ENCODE measurements at places on chromosomes 4 and X.

DNA sequence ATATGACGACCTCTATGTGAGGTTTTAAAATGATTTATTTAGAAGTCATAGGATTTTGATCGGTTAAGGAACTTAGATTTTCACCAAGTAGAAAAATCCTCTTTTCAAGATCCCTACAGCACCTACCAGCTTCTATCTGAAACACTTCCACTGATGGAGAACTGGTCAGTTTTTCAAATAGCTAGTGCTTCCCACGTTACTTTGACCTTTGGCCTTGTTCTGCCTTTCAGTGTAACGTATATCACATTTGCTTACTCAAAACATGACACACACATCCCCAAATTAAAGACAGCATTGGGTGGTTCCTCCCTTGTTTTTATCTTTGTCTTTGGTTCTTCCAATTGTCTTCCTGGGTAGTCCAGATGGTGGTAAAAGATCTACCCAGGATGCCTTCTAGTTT lies 6.6 kb downstream of the LNX1 start:
- no peak for DNase-seq

GRCh38 chrX:112147206-112147605 lies 64.6 kb upstream of the TRPC5 start:
- DNase-seq: no peak

DNA sequence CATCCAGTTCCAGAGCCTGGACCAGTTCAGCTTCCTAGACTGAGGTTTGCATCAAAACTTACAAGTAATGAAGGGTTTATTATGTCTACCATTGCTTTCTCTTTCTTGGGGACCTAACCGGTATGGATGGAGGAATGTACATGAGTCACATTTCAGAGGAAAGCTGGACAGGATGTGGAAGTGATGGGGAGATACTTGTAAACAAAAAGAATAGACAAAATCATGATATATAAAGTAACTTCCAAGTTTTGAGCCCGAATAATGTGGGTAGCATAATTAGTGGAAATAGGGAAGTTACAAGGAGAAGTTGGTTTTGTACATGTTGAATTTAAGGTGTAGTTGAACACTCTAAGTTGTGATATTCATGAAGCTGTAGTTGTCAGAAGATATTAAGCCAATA lies 15.0 kb downstream of the FNIP2 start:
- DNase-seq: no peak

DNA sequence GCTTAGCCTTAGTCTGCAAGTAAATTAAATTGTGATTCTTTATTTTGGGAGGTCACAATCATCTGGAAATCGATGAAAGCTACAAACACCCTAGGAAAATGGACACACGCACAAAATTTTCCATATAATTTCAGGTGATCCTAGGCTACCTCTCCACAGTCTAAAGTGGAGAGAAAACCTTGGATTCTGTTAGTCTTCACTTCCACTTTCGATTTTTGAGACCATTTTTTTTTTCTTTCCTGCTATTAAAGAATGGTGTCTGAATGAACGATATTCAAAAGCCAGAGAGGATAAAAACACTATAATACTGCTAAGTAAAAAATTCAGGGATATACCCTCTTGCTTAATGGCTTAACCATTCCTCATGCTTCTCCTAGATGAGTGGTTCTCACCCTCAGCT lies 1.7 kb downstream of the FBXL5 start:
- DNase-seq: no peak

DNA sequence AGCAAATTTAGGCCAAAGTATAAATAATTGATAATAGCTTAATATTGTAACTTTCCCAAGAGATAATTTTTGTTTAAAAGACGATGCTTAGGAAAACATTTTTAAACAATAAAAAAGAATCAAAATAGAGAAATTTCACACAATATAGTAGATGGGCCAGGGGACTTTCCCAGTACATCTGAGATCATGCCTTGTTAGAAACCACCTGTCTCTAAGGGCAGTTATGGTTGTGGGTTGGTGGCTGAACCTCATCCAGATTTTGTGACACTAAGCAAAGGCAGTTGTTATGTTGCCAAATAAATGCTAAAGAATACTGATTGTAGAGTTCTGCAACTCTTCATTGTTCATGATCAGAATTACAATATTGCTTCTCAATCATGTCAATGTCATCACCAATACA lies 270.6 kb downstream of the BANK1 start:
- DNase-seq: no peak

- no peak for DNase-seq
Observed at GRCh38 chr4:167183036-167183435, 51.3 kb downstream of the SPOCK3 start.

DNA sequence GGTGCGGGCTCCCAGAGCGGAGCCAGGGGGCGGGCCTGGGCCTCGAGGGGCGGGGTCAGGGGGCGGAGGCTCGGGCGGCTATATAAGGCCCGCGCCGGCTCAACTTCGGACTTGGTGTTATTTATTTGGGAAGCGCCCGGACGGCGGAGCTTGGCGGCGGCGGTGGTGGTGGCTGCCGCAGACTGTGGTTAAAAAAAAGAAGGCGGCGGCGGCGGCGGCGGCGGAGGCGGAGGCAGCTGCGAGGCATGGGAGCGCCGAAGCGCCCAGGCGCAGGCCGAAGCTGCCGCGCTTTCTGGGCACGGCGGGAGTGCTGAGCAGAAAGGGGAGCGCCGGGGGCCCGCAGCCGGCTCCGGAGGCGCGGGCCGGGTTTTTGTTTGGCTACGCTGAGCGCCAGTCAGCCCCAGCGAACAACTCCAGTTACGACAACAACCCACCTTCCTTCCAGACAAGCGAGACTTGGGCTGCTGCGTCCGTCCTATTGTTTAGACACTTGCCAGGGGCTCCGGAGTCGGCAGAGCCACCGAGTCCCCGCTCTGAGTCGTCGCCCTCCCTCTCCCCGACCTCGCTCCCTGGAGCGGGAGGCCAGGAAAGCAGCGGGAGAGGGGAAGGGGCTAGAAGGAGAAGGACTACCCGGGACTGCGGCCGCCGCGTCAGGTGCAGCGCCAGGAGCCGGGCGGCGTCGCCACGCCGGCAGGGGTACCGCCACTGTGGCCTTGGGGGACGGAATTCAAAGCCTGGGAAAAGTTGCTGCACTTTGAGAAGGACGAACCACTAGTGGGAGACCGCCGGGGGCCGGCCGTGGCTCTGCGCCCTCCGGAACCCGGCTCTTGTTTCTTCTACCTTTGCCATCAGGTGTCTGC lies at the start of gene SLIT2:
Gene SLIT2 (plus strand): TSS at position 110 of the 860 bp plus-strand sequence. CDS start 1,911 bp downstream, outside the sequence.
- no peak for DNase-seq

- DNase-seq: no peak
Observed at GRCh38 chr4:152011469-152011868, 250.7 kb upstream of the GATB start.

DNA sequence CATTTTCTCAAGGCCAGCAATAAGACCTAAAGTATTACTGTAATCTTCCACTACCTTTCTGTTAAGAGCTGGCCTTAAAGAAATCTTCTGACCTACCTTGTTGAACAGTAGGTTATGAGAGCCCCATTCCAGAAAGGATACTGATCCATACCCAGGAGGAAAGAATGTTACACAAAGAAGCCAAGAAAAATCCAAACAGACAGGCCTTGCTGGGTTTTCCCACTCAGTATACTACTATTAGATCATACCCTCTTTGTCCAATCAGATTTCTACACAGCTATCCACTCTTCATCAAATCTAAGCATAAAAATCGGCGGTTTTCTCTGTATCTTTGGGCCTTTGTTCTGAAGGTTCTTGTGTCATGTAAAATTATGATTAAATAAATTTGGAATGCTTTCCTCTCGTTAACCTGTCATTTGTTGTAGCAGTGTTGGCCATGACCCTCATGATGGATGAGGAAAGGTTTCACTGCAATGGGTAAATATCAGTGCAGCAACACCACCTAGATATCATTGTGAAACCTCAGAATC lies 292.3 kb downstream of the ANKRD50 start:
- no peak for DNase-seq

DNA sequence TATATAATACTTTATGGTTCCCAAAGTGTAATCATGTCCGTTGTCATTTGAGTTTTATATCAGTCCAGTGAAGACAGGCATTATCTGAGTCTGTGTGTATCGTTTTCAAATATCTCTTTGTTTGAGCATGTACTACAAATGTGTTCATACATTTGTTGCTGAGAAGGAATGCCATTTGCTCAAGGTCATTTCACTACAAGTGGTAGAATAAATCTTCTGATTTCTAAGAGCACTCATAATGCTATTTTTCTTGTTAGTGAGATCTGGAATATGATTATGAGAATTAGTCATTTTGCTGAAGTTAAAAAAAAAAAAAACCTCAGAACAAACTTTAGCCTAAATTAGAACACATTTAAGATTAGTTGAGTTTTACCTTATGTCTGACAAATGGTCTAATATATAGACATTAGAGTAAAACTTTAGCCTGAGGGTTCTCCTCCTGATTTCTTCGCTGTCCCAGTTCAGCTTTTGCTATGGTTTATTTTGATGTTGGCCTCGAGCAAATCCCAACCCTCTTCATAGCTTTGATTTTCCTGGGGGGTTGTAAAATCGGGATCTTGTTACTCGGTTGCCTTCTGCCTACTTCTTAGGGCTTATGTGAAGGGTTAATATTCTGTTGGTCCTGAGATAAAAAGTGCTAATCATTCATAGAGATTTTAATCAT lies 87.1 kb downstream of the TMEM131L start:
- no peak for DNase-seq

DNA sequence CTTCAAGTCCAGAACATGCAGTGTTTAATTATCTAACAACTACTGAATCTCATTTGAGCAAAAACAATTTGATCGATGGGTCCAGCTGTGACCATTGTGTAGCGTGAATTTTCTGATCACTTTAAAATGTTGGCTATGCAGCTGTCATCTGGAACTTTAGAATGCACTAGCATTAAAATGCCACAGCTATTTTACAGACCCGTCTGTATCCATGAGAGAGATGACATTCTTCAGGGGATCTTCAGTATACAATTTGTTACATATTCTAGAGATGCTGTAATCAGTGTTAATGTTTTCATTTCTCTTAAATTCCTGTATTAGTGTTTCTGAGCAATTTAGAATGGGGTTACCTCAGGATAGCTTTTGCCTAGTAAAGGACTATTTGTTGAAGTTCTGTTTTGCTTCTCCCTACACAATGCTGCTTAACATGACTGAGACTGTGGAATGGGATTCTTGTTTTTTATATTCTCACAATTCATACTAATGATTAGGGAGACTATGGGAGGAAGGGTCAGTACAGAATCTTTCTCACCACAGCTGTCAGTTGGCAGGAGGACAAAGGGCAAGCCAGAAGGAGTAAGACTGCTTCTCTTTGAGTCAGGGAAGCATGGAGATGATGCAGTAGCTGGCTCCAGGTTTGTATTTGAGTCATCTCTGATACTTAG lies 13.2 kb upstream of the CTSO start:
- no peak for DNase-seq

DNA sequence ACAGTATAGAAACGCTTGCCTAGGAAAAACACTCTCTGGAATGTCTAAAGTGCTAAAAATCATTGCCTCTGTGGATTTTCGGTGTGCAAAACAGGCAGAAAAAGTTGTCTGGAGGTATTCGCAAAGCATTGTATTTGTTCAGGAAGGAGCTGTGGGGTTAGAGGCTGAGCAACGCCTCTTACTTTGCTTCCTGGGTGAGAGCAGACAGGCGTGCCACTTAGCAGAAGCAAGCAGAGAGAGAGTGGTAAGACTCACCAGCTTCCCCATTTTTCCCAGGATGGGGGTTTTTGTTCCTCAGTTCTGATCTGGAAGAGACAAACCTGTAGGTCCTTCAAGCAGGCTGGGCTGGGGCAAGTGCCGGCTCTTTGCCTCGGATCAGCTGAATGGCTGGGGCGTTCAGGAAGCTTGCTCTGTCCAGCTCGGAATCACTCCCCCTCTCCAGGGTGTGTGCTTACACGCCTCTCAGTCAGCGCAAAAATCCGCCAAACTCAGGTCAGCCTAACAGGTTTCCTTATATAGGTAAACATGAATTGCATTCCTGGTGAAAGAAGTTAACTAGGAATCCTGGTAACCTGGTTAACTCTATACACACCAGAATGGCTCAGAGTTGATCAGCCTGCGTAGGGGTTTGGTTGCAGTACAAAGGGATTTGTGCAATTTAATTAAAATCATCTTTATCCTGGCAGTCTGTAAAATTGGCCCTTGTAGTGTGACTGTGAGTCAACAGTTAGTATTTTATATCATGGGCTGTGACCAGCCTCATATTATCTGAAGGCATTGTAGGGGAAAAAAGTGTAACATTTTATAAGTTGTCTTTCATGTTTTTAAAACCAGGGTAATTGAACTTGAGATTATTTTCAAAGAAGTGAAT lies 213.1 kb upstream of the MID1 start:
- DNase-seq: no peak

GRCh38 chr4:175776217-175776616 lies 35.8 kb downstream of the GPM6A start:
- DNase-seq: no peak

DNA sequence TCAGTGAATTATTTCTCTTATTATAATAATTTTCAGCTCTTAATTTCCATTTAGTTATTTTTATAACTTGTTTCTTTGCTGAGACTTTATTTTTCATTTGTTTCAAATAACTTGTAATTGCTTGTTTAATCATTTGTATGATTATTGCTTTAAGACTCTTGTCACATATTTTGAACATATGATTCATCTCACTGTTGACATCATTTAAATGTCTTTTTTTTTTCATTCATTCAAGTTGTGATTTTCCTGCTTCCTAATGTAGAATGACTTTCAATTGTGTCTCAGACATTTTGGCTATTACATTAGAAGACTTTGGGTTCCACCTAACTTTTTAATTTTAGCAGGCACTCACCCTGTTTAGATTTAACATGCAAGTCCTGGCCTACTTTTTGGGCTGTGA lies 234.8 kb upstream of the DIPK2B start:
- DNase-seq: no peak

DNA sequence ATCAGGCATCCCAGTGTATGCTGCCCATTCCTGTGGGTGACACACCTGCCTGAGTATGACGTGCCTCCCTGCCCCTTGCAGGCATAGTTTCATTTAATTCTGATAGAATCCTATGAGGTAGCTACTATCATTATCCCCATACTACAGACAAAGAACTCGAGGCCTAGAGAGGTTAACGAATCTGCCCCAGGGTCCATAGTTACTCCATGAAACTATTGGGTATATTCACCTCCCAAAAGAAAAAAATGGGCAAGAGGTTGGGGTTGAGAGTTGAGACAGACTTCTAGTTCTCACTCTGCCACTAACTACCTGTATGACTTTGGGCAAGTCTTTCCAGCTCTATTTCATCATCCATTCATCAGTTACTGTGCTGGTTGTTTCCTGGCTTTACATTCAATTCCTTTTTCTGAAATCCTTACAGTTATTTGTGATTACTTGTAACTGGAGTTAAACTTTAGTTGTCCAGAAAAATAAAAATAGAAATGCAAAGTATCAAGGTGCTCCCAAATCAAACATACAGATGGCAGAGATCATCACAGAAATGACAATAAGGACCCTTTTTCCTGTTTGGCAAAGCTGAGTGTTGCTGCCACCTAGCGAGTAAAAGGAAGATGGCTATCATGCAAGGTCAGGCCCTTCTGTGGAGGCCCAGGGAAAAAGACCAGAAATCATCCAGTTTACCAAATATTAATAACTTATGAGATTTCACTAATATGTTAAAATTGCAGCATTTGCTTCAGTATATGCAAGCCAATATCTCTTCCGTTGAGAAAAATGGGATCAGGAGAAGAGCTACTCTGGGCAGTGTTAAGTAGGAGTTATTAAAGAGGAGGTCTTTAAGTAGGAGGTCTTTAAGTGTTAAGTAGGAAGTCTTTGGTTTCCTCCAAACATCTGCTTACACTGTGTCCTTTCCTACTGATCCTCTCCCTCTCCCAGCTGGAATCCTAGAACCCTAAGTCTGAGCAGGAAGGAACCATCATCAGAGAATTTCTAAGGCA lies 17.1 kb upstream of the MAP7D3 start:
- no peak for DNase-seq

- DNase-seq: no peak
Observed at GRCh38 chr4:8506373-8507195, 66.0 kb downstream of the TRMT44 start.

Data from stimulated activated CD8-positive, alpha-beta memory T cell treated with anti-CD3 and anti-CD28 coated beads, Interleukin-4, amount 100 ng/mL, for 4 hours (primary cell).